ENCODE measurements at places on chromosomes 12 and 14. TPM values are rescaled to one million over a fixed set of nuclear protein-coding genes. Genes with fewer than 3 reads are reported as not detected.

Gene PTGER2
- total RNA-seq = 10.0 TPM

Gene CDH24
- total RNA-seq = 5.1 TPM

Gene ZFHX2
- 4.9 TPM for total RNA-seq

Gene RASSF9
- total RNA-seq = 10.1 TPM

Gene WNT1
- not detected for total RNA-seq

Gene GLIPR1
- 20.6 TPM for total RNA-seq

Gene DPY19L2
- total RNA-seq = 24.5 TPM

Gene TOMM20L
- total RNA-seq = not detected
